ENCODE measurements at places on chromosomes 16 and 17.
A peak's percentile ranks its signal among the peaks of the same experiment; 100 is the strongest.

DNA sequence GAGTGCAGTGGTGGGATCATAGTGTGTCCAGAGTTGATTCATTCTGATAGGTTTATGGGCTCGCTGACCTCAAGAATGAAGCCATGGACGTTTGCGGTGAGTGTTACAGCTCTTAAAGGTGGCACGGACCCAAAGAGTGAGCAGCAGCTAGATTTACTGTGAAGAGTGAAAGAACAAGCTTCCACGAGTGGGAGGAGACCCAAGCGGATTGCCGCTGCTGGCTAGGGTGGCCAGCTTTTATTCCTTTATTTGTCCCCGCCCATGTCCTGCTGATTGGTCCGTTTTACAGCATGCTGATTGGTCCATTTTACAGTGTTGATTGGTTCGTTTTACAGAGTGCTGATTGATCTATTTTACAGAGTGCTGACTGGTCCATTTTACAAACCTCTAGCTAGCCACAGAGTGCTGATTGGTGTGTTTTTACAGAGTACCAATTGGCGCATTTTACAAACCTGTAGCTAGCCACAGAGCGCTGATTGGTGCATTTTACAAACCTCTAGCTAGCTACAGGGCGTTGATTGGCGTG is 17.5 kb downstream of the CACNG4 start:
- DNase-seq, result no peak

DNA sequence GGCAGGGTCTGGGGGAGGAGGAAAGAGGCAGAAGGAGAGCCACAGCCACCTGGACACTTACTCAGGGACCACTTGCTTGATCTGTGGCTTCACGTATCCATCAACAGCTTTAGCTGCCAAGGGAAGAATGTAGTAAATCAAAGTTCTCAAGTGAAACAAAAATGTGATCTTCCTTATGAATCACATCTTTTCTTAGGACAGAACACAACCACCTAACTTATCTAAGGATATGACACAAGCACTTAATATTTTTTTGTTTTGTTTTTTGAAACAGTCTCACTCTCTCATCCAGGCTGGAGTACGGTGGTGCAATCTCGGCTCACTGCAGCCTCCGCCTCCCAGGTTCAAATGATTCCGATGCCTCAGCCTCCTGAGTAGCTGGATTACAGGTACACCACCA is 8.4 kb upstream of the GHDC start:
- DNase-seq, result no peak

DNA sequence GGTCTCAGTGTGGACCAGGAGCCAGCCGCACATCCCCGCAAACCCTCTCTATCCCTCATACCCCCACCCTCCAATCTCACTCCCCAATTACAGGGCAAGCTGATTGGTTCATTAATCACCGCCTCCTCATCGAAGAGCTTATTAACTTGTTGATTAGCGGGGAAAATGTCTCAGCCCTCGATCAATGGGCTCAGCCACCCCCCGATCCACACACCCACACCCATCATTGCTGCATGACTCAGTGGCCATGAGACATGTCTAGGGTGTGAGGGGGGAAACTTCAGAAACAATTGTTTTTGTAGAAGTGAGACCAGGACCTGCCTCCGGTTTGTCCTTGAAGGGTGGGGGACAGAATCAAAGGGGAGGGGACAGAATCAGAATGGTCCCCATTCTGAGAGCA is 2.5 kb upstream of the PYY start:
- DNase-seq, result no peak

DNA sequence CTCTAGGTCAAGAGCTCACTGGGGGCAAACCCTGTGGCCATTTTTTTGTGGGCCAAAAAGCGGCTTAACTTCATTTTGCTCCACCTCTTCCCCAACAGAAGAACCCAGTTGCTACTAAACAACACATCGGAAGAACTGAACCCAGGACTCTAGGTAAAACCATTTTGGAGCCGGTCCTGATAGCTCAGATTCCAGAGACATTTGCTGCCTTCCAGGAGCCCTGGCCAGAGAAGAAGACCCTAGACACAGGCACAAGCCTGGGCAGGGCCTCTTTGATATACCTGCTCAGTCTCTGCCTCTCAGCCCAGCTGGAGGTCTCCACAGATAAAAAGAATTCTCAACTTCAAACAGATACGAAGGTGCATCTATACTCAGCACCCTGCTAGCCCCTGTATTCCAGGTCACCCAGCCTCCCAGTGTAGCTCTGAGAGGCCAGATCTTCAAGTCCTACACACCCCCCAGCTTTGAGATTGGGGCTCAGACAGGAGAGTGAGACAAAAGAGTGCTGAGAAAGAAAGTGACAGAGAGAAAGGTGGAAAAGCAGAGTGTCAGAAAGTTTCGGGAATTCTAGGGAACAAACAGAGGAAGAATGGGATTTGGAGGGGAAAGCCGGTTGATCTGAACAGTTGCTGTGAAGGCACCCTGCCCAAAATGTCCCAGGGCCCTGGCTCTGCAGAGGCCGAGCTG is 6.6 kb upstream of the HOXB9 start:
- DNase-seq, result no peak

GRCh38 chr16:75477680-75478473 is 13.4 kb upstream of the TMEM170A start:
- no peak for DNase-seq

- DNase-seq, result no peak
These were observed 34.4 kb downstream of the HNF1B start for GRCh38 chr17:37710344-37710886.

DNA sequence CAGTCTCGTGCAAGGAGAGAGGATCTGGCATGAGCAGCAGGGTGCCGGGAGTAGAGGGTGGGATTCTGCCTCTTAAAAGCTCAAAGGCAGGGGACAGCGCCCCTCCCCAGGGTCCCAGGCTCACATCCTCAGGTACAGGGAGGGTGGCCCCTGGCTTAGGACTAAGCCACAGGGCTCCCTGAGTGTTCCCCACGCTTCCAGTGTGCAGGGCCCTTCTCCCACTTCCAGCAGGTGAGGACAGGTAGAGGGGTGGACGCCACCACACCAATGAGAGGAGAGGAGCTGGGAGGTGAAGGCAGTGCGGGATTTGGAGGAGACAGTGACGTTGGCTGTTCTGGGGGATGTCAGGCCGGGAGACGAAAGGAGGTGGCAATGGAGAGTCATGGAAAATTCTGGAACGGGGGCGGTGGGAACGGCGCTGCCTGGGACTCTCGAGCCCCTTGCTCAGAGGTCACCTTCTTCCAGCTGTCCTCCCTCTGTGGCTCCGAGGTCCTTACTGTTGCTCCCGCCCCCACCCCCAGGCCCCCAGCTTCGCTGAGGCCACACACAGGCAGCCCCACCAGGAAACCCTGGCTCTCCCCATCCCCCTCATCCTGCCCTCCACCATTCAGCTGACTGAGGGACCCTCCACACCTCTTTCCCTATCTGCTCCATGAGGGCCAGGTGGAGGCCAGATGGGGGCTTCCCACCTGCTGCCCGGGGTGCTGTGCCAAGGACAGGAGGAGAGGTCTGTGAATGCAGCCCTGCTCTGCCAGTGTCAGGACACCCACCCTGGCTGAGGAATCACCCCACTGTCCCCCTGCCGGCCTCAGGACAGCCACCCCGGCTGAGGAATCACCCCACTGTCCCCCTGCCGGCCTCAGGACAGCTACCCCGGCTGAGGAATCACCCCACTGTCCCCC is 57.7 kb upstream of the ACSF3 start:
- DNase-seq, result peak; percentile 10

GRCh38 chr16:80029761-80030481 is 429.4 kb upstream of the MAF start:
- no peak for DNase-seq

GRCh38 chr17:46833840-46834208 is 15.3 kb upstream of the WNT3 start:
- DNase-seq, result no peak

DNA sequence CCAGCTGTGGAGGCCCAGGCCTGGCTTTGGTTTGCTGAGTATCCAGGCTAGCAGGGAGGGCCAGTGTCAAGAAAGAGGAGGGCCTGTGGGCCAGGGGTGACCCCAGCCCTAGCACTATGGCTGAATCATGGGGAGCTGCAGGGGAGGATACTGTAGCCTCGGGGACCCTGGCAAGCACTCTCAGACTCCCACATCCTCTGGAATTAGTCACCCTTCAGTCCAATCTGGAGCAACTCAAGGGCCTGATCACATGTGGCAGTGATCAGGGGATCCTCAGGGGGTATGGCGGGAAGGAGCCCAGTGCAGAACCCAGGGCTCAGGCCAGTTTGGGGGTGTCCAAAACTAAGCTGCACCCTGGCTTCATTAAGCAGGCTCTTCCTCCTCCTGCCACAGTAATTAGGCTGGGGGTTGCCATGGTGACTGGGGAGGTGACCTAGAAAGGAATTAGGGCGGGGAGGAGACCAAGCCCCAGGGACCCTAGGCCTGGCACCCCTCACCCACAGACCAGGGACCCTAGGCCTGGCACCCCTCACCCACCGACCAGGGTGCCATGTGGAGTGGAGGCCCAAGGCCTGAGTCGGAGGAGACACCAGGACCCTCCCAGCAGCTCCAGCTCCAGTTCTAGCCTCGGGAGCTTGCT is 5.8 kb downstream of the NLGN2 start:
- no peak for DNase-seq

GRCh38 chr17:14098246-14098645 is 28.9 kb downstream of the COX10 start:
- DNase-seq, result no peak

DNA sequence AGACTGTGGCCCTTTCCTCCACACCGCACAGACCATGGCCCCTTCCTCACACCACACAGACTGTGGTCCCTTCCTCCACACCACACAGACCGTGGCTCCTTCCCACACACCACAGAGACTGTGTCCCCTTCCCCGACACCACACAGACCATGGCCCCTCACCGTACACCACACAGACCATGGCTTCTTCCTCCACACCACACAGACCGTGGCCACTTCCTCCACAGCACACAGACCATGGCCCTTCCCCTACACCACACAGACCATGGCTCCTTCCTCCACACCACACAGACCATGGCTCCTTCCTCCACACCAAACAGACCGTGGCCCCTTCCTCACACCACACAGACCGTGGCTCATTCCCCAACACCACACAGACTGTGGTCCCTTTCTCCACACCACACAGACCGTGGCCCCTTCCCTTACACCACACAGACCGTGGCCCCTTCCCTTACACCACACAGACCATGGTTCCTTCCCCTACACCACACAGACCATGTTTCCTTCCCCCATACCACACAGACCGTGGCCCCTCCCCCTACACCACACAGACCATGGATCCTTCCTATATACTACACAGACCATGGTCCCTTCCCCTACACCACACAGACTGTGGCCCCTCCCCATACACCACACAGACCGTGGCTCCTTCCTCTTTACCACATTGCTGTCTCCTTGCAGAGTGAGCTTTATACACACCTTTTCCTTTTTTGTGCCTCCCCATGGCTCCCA is 297.5 kb upstream of the FOXF1 start:
- no peak for DNase-seq

DNA sequence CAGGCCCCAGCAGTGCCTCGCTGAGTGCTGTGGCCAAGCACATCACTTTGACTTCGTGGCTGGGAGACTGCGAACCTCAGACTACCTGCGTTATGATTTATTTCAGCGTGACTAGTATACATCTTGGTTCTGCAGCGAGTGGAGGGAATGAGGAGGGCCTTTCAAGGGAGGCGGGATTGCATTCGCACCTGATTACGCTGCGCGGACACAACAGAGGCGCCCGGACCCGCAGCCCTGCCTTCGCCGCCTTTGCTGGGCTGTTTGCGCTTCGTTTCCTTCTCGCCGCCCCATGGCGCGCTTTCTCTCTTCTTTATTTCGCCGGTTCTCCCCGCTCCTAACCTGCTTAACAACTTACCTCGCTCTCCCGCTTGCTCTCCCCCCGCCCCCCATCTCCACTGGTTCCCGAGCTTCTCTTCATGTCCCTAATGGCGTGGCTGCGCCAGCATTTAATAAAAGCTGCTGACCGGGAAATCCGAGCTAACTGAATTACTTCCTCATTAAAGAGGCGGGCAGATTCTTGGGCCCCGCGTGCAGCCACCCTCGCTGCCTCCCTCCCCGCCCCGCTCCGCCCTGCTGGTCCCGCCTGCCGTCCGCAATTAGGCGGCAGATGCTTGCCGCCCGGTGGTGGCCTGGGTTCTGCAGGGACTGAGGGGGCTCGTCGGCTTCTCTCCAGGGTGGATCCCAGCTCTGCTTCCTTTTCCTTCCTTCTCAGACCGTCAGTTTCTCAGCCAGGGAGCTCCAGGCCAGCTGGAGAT is 257.6 kb upstream of the SDK2 start:
- peak; percentile 40 for DNase-seq

DNA sequence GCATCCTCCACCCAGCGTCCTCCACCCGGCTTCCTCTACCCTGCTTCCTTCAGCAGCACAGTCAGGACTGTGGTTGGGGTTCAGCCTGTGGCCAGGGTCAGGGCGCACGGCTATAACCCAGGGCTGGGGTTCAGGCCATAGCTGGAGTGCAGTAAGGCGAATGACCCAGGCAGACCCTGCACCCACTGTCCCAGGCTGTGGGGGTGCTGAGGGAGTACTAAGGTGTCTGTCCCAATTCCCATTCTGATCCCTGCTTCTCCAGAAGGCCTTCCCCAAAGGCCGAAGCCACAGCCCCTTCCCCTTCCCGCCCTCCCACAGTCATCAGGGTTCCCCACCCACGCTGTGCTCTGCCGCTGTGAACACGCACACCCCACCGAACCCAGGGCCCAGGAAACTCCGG is 12.4 kb downstream of the EMC6 start:
- DNase-seq, result no peak

- no peak for DNase-seq
These were observed 18.6 kb downstream of the ALOX12B start for GRCh38 chr17:8068736-8069586.

DNA sequence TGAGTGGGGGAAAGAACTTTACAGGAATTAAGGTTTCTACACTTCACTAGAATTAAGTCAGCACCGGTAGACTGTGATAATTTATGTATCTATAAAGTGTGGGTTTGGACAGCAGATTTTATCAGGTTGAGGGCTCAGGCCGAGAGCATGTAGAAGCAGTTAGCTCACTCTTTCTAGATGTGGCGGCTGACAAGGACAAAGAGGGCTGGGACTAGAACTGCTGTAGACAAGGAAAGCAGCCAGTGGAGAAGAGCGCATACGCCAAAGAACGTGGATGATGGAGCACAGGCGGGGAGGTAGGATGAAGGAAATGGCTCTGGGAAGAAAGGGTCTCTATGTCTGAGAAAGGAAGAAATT is 504 bp upstream of the GOSR1 start:
- DNase-seq, result peak; percentile 19

- DNase-seq, result no peak
These were observed 42.1 kb upstream of the TOB1 start for GRCh38 chr17:50908140-50908859.

- no peak for DNase-seq
These were observed 42.5 kb downstream of the YPEL2 start for GRCh38 chr17:59373882-59374495.

DNA sequence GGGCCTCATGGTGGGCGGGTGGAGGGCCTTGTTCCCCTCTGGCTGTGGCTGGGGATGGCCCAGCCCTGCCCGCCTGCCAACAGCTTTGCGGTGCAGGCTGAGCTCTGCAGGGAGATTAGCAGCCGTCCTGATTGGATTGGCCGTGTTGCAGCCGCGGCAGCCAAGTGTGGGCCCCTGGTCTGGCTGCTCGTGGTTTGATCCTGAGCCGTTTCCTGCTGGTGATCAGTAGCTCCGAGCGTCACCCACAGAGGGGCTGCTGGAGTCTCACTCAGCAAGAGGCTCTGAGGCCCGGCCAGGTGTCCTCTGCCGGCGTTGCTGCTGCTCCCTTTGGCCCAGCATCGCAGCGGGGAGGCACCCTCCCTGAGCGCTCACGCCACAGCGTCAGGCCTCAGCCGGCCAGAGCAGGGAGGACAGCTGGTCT is 32.5 kb downstream of the BAIAP2 start:
- DNase-seq, result no peak

Measured in heart left ventricle (tissue), 16 donors.